ENCODE measurements at places on chromosomes 2 and 18. TPM values are rescaled to one million over a fixed set of nuclear protein-coding genes. Genes with fewer than 3 reads are reported as not detected.

AQP12A gene
- total RNA-seq = not detected

LAMA3 gene
- total RNA-seq = 2.1 TPM

TP53I3 gene
- total RNA-seq = 25.2 TPM

C2orf76 gene
- 9.4 TPM for total RNA-seq

ZC3H6 gene
- total RNA-seq = 4.7 TPM
